ENCODE measurements at places on chromosomes 11 and 22.

DNA sequence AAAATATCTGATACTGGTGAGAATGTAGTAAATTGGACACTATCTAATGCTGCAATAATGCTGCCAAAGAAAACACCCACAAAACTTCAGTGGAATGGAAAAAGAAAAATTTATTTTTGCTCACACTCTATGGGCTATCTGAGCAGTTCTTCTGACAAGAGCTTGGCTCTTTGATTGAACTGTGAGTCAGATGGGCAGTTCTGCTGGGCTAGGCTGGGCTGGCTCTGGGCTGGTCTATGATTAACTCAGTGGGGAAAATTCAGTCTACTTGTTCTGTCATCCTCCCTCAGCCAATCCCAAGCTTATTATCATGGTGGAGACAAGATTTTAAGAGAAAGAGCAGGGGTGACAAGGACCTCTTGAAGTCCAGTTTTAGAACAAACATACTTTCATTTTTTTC lies 1404.8 kb downstream of the LRRC4C start:
- DNase-seq = no peak

DNA sequence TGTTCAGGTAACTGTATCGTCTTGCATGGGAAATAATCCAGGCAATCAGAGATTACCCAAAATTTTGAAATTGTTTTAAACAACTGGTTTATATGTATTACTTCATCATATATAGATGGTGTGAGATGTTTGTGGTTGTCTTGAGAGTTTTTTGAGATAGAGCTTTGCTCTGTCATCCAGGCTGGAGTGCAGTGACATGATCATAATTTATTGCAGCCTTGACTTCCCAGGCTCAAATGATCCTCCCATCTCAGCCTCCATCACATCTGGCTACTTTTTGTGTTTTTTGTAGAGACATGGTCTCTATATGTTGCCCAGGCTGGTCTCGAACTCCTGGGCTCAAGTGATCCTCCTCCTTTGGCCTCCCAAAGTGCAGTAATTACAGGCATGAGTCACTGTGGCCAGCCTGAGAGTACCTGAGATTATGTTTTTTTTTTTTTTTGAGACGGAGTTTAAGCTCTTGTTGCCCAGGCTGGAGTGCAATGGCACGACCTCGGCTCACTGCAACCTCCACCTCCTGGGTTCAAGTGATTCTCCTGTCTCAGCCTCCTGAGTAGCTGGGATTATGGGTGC lies 11.5 kb downstream of the CTNND1 start:
- DNase-seq = no peak

- no peak for DNase-seq
Measured at GRCh38 chr11:86176165-86176884, 68.2 kb upstream of the EED start.

DNA sequence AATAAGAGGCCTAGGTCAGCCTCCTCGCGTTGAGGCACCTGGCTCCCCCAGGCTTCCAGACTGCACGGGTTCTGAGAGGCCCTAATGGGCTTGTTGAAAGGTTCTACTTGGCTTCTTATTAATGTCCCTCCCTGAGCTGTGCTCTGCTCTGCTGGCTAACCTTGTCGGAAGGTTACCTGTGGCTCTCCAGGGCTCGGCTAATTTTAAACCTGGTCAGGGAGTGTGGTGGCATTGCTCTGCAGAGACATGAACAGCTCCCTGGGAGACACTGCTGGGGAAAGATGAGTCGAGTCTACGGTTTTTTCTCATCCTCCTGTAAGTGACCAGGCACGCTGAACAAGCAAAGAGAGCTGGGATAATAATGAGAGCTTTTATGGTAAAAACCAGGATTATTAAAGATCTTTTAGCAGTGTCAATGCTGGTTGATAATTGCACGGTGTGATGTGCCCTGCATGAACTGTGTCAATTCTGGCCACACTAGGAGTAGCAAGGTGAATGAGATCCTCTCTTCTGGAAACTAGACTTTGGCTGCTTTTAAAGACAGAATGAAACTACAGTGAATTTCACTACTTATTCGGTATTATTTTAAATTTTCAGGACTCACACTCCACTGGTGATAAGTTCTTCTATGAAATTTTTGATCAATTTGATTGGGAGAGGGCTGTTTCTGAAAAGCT lies 70.7 kb downstream of the TEAD1 start:
- peak; percentile 15 for DNase-seq

DNA sequence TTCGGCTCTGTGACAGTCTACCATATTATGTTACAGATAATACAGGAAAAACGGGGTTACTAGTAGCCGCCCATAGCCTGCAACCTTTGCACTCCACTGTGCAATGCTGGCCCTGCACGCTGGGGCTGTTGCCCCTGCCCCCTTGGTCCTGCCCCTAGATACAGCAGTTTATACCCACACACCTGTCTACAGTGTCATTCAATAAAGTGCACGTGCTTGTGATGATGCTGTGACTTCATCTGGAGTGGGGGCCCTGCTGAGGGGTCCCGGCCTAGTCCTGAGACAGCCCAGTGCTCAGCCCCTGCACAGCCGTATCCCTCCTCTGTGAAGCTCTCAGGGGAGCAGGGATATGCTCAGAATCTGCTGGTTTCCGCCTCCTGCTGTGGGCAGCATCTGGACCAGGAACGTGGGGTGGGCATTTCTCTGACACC lies 1.2 kb downstream of the IFITM1 start:
- DNase-seq = no peak

DNA sequence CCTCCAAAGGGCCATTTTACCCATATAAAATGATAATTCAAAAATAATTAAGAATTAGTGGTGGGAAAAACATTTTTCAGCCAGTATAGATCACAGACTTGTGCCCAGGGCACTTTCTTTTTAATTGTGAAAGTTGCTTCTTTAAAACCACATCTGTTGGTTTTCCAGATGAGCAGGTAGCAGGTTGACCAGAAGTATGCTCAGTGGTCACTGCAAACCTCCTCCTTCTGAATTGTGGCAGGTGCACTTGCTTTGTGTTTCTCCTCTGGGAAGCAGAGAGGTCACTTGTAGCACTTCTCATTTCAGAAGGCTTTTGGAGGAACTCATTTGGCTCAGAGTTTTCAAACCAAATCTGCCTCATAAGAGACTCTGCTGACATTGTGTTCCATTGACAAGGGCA lies 24.6 kb upstream of the CWF19L2 start:
- no peak for DNase-seq

DNA sequence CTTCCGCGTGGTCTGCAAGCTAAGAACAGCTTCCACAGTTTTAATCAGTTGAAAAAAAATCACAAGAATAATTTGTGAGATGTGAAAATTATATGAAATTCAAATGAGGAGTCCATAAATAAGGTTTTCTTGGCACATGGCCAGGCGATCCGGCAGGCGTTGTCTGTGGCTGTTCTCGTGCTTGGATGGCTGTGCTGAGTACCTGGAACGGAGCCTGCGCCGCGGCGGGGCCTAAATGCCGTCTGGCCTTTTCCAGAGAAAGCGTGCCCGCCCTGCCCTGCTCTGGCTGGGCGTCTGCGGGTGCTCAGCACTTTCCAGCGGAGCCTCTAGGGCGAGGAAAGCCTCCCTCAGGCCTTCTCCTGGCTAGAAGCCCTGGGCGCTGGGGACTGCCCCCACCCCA lies 41.8 kb downstream of the OSBPL5 start:
- DNase-seq = no peak
